ENCODE measurements at places on chromosomes 16 and 17.

- no peak for DNase-seq
These were observed 40.5 kb upstream of the GCSH start for GRCh38 chr16:81136390-81137335.

DNA sequence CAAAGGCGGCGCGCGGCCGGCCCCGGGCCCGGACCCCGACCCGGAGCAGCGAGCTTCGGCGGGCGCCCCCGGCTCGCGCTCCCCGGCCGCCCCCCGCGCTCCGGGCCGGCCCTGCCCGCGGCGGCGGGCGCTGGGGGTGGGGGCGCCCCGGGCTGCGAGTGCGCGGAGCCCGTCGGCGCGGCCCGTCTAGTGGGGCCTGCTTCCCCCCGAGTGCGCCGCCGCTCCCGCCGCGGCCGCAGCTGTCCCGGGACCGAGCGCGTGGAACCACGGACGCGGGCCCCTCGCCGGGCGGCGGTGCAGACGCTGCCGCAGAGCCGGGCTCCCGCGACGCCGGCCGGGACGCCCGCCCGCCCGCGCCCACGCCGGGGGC is 308 bp downstream of the ADCY9 start:
- no peak for DNase-seq

- no peak for DNase-seq
These were observed 52.9 kb downstream of the ESRP2 start for GRCh38 chr16:68183046-68183445.

DNA sequence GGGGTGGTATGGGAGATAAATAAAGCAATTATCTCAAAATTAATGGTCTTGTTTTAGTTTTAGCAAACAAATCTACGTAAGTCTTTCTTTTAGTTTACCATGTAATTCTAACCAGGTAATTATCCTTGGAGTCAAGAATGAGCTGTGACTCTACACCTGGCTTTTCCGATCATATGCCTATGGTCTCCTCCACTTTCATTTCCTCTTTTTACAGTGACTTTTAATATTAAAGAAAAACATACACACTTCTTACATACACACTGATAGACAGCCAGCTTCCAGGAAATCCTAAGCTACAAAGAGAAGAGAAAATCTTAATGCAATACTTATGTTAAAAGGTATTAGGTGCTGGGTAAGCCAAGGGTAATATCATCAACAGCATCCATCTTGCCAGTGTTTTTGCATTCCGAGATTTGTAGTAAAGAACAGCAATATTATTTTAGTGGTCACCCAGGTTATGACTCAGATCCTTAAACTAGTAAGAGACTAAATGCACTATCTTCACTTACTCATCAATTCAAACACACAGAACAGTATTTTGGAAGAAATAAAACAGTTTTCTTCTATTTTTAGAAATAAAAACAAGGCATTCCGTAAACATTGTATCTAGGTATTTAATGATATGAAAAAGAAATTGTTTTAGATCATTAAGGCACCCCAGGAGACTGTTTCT is 4.4 kb upstream of the IRX5 start:
- no peak for DNase-seq

DNA sequence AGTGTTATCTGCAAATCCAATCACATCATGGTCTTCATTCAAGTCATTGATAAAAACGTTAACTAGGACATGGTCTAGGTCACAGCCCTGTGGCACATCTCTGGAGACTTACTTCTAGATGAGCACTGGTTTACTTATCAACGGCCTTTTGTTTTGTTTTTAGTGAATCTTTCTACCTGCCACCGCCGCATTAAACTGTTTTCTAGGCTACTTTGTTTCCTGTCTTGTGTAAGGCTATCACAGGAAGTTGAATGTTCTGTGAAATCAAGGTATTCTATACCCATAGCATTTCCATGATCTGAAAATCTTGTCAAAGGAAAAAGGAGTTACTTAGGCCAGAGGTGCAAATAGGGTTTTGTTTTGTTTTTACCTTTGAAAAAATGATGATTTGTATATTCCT is 26.9 kb downstream of the SOCS3 start:
- no peak for DNase-seq

- no peak for DNase-seq
These were observed 19.7 kb downstream of the CDC42EP4 start for GRCh38 chr17:73292031-73292531.

GRCh38 chr16:9139965-9140364 is 48.5 kb downstream of the HAPSTR1 start:
- DNase-seq, result no peak

- no peak for DNase-seq
These were observed 159.1 kb downstream of the HS3ST3B1 start for GRCh38 chr17:14459955-14460354.

- no peak for DNase-seq
These were observed 6.4 kb upstream of the CYTH1 start for GRCh38 chr17:78788451-78788850.

- no peak for DNase-seq
These were observed 1.6 kb upstream of the FOXL1 start for GRCh38 chr16:86576591-86577313.

- no peak for DNase-seq
These were observed 33.0 kb downstream of the STAT3 start for GRCh38 chr17:42354956-42355843.

- no peak for DNase-seq
These were observed 147.2 kb downstream of the ASIC2 start for GRCh38 chr17:33145941-33146340.

GRCh38 chr16:54236773-54237172 is 49.8 kb downstream of the IRX3 start:
- no peak for DNase-seq

- no peak for DNase-seq
These were observed 69.2 kb downstream of the PRKCB start for GRCh38 chr16:23905027-23905426.

GRCh38 chr17:37197336-37197735 is 178.4 kb upstream of the C17orf78 start:
- DNase-seq, result no peak

- DNase-seq, result no peak
These were observed 386.2 kb upstream of the CCL2 start for GRCh38 chr17:33868899-33869298.

DNA sequence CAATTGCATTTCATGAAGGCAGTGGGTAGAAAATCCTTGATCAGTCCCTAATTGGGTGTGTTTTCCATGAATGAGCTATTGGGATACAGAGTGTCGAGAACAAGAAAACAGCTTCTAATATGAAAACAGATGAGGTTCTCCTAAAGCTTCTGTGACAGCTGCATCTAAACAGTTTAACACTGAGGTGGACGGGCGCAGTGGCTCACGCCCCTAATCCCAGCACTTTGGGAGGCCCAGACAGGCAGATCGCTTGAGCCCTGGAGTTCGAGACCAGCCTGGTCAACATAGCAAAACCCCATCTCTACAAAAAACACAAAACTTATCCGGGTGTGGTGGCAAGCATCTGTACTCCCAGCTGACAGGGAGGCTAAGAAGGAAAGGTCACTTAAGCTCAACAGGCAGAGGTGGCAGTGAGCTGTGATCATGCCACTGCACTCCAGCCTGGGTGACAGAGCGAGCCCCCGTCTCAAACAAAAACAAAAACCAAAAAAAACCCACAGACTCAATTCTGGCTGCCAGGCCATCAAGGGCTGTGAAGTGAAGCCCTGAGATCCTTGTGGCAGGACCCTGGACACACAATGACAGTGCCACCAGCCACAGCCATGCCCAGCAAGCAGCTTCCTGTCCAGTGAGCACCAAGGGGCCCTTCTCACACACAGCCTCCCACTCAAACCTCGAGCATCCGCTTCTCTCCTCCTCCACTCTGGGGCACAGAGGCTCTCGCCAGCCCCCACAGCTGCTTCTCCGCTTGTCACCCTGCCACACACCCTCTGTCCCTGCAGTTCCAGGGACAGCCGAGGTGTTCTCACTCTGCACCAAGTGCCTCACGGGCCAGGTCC is 44.0 kb downstream of the ANKRD11 start:
- no peak for DNase-seq

DNA sequence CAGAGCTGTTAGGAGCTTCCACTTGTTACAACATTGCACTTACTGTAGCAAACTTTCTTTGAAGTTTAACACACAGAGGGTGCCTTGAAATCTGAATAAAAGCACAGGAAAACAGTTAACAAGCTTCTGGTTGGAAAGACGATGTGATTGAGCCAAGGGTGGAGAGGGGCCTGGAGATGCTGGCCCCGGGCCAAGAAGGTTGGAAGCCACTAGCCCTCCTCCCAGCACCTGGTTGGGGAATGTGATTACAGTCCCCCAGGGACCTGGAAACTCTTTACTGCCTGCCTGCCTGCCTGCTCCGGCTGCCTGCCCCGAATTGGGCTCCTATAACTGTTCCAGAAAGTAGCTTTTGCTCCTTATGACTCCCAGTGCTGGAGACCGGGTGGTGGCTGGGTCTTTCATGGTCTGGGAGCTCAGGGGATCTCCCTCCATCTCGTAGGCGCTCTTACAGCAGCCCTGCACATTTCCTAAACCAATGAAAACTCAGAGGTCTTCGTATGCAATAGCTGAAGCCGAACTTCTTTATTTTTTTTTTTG is 48.0 kb upstream of the ZFHX3 start:
- DNase-seq, result no peak

DNA sequence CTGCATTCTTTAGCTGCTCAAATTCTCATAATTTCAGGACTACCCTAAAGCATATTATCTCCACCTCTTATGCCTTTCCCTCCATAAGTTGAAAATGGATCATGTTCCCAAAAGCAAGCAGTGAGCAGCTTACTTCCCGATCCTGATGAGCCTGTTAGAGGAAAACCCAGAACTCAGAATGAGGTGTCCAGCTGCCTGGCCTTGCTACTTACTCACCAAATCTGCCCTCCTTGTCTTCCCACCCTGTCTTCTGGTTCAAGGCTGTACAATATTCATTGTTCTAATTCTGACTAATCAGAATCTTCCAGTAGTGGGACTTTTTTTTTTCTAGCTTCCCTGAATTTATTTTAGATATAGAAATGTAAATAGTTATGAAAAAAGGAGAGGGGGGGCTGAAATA is 10.8 kb downstream of the LYRM1 start:
- no peak for DNase-seq

DNA sequence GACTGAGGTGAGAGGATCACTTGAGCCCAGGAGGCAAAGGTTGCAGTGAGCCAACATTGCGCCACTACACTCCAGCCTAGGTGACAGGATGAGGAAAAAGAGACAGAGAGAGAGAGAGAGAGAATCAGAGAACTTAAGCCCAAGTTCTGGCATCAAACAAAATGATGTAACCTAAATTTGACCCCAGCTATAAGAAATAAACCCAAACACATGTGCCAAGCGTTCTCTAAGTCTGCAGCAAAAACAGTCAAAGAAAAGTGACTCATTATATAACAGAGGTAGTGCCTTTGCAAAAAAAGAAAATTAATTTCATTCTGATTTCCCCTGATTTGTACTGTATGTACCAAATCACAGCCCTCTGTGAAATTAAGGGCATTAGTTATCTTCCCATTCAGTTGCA is 89.5 kb downstream of the CDH11 start:
- DNase-seq, result no peak
